ENCODE measurements at places on chromosomes 2 and 18.

- peak; percentile 87 for DNase-seq
These were observed 43.2 kb upstream of the UBE2F start for GRCh38 chr2:237923481-237924163.

GRCh38 chr18:62950246-62950645 is 234.9 kb downstream of the PHLPP1 start:
- DNase-seq, result no peak

GRCh38 chr2:99480390-99480789 is 9.4 kb downstream of the REV1 start:
- DNase-seq, result no peak

GRCh38 chr18:74652392-74652988 is 54.8 kb downstream of the ZNF407 start:
- no peak for DNase-seq

DNA sequence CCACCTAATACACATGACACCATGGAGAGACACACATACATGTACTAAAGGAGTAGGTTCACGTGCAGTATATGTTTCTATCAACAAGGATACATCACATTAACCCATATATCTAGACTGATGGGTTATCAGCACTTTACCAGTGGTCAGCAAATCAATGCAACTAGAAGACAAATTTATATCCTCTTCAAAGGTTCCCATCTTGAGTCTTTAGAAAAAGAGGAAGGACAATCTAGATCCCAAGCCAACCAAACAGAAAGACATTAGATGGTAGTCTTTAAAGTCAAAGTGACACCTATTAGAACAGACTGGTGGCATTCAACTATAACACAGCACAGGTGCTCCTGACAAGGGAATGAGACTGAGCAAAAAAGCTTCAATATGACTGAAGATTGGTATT is 13.8 kb upstream of the SERTAD2 start:
- no peak for DNase-seq

- no peak for DNase-seq
These were observed 30.7 kb downstream of the TRAK2 start for GRCh38 chr2:201420442-201421113.

DNA sequence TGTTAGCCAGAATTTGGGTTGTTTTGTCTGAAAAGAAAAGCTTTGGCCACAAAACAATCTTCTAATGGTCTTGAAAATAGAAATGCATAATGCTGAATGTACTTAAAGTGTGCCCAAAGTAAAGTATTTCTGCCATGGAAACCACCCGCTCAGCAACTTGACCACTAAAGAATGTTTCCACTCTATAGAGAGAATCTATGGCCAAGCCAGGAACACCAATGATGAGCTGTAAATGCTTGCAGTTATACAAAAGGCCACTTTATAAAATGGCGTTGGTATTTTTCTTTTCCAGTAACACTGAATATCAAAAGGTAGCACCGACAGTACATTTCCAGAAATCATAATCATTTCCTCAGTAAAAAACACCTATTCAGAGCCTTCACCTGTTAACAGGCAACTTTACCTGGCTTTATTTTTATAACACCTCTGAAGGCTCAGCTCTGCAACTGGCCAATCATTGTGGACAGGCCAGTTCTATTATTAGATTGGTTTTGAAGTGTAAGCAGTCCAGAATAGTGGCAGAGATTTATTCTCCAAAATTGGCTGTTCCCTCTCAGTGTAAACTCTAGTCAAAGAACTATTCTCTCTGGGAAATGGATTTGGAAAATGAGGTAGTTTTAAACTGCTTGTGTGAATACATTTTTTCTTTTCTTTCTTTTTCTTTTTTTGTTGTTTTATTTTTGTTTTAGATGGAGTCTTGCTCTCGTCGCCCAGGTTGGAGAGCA is 36.1 kb downstream of the SLC40A1 start:
- DNase-seq, result no peak

GRCh38 chr2:132757676-132758075 is 87.7 kb upstream of the LYPD1 start:
- no peak for DNase-seq

DNA sequence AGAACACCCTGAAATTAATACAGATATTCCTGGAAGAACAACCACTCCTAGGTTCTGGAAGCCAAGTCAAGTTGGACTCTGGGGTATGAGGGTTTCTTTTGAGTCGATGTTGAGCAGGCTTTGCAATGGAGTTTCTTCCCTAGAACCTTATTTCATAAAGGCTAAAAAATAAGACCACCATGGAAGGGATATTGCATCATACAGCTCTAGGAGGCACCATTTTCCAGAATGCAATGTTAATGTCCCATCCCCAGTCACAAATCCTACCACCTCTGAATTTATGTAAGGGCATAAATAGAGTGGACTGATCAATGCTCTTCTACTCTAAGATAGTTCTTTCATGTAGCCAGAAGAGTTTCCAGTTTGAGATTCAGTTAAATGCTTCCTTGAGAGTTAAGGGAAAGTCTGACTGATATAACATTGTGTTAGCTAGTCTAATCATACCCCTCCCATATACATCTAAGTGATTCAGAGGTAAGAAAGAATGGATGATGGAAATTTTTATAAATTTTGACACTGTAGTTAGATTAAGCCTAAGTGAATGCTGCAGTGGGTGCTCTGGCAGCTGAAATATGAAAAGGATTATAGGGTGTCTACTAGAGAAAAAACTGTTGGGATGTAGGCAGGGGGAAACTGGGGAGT is 22.0 kb downstream of the ARHGAP15 start:
- no peak for DNase-seq

GRCh38 chr2:235858881-235859280 is 309.3 kb downstream of the GBX2 start:
- no peak for DNase-seq

- no peak for DNase-seq
These were observed 834 bp downstream of the PDCL3 start for GRCh38 chr2:100563407-100564247.

DNA sequence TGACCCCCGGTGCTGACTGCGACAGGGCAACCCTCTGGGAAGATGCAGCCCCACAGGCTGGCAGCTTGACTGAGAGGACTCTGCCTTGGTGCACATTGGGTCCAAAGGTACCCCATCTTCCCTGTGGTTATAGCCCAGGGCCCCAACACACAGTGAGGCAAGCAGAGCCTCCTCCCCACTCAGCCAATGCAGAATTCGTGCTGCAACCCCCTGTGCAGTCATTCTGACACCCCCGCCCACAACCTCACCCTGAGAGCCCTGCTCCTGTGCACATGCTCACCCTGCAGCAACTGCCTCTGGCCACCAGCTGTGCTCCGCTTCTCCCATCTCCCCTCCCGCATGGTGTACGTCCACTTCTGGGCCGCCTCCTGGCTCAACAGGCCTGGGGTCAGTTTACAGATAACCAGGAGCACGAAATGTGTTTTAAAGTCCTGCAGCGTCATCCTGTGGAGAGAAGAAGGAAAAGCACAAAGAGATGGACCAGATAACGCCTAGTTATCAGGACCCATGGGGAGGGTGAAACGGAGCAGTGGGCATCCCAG is 24.4 kb downstream of the CAPN14 start:
- DNase-seq, result no peak

DNA sequence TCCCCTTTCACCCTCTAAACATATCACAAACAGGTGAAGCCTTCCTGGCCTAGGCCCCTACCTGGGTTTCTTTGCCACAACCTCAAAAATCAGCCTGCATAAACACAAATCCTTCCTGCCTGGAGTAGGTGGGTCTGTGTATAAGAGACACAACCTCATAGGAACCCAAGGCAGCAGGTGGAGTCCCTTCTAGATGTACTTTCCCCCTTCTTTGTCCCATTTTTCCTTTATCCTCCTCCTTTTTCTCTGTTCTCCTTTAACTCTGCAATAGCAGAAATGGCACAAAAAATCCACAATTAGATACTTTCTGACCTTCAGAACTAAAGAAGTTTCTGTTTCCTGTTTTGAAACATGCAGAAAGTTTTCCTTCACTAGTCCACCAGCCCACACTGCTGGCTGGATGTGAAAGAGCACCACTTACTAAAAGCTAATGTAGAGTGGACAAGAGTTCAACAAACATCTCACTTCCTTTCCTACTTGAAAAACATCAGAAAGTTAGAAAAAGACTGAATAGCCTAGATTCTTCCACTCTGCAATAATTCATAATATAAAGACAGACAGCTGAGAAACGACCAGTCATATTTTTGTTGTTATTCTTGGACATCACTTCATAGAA is 11.2 kb downstream of the SLC40A1 start:
- peak; percentile 36 for DNase-seq

GRCh38 chr18:42187611-42188380 is 232.8 kb downstream of the PIK3C3 start:
- DNase-seq, result no peak

Data from left ventricle myocardium superior (tissue), 1 donor.